ENCODE measurements at places on chromosomes 2 and 18.

- DNase-seq, result no peak
Measured at GRCh38 chr2:240339411-240340360, 95.8 kb upstream of the GPC1 start.

DNA sequence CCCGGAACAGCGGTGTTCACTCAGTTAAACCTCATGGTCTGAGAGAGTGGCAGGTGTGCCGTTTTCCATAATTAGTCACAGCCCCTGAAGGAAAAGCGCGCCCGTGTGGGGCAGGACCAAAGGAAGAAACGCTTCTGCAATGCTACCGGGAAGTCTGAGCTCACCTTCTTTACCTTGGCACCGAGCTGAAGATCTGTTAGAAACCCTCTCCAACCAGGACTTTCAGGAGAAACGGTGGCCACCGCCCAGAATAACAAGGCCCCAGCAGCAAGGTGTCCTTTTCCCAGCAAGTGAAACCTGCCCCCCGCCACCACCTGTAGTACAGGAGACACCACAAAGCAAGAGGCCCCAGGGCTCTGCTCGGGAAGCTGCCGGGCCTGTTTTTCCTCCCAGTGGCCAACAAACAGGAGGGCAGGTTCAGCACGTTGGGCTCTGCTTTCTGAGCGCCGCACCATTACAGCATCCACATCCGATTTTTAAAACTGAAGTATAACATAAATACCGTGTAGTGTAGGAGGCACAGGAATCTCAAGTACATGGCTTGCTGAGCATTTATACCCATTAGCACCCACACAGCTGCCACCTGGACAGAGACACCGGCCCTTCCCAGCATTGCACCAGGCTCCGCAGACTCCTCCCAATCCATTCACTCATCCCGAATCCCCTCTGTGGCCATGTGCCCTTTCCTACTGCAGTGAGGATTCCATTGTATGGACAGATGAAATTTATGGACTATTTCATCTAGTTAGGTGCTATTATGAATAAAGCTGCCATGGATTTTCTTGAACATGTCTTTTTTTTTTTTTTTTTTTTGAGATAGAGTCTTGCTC, 121.8 kb upstream of the RIOK3 start:
- DNase-seq, result no peak

GRCh38 chr2:127624756-127625571, 21.0 kb upstream of the GPR17 start:
- no peak for DNase-seq

DNA sequence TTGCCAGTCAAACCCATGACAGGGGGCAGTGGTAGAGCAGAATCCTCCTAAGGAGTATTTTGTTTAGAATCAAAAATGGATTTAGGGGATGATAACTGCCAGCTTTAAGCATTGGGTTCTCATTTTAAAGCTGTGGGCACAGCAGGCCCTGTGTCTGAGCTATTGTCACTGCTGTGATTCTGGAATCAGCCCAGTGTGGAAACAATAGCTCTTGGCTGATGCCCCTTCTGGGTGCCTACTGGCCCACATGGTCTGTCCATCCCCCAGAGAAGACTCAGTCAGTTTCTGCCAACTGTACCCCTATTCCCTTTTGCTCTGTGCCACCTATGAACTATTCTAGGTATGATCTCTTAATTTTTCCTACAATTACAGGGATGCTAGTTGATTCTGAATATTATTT, 91.7 kb upstream of the LRRTM1 start:
- no peak for DNase-seq

GRCh38 chr2:85913884-85914881, 25.4 kb upstream of the ST3GAL5 start:
- no peak for DNase-seq

DNA sequence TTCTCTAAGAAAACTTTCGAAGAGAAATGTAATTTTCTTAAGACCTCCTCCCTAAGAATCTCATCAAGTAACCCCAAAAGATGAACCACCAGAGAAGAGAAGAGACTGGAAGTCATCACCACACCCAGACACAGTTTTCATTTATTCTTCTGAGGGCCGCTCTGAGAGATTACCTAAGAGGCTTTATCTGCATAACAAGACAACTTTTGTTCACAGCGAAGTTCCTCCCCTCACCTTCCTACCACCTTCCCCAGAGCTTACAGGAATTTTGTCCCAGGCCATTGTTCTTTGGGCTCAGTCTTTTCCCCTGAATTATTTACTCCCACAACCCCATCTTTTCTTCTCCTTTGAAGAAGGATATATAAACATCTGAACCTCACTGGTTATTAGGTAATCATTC, 92.8 kb downstream of the AKAIN1 start:
- DNase-seq, result no peak

DNA sequence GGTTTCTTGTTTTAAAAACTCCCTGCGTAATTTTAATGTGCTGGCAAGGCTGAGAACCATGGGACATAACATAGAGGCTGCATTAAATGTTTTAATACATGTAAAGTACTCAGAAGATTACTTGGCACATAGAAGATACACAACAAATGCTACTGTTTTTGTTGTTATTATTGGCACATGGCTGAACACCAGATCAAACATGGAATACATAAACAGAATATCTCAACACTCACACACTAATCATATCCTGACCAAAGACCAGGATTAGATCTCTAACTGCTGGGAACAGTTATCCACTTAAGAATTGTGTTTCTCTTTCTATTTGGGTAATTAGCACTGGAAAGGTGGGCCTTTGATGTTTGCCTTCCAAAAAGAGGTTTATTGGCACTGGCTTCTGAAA, 69.3 kb downstream of the KCNE4 start:
- no peak for DNase-seq

DNA sequence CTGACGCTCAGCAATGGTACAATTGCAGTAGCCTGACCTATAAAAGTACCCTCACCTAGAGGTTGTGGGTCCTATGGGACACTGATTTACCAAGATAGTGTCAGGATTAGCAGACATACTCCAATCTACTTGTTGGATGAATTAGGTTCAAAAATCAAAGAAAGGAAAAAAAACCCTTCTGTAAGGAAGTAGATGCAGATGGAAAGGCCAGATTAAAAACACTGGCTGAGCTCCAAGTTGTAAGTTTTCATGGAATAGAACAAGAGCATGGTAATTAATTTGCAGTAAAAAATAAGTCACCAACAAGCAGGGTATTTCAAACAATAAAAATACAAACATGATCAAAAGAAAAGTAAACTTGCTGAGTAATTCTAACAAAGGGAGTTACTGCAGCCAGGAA, 26.4 kb downstream of the IDH1 start:
- no peak for DNase-seq

DNA sequence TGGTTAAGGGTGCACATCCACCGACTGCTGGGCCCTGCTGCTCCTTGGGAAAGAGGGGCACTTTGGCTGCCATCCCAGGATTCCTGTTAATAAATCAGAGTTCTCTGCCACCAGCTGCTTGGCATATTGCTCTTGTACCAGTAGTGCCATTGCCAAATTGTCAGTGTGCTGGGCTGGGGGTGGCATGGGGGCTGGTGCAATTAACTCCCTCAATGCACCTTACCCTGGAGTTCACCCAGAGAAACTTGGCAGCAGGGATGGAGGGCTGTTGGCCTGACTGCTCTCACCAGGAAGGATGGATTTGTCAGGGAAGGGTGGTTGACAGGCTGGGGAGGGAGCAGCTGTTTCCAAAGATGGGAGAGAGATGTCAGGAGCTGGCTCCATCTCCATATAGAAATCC, 94.6 kb upstream of the SKOR2 start:
- no peak for DNase-seq

DNA sequence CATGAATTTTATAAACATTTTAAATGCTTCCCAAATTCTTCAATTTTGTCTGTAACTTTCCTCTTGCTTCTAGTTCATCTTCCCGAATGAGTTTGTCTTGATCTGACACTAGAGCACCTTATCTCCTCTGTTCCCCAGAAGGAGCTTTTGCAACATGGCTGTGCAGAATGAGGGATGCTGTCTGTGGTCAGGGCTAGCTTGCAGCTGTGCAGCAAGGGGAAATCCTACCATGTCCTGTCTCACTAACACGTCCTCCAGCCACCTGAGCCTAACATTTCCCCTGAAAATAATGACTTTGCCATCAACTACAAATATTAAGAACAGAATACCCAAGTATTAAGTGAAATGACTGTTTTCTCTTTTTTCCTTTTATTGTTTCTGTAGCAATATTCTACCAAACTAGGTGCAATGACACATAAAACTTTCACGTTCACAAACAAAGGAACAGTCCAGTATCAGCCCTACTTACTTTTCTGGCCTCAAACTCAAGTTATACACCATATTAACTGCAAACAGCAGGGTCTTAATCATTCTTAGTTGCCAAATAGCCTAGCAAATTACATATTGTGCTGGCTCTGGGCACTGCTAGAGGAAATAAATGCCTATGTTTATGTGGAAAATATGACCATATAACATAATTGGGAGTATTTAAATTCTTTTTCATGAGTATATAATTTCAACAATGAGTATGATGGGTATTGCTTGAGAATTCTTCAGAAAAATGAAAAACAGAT, 423.3 kb downstream of the CMPK2 start:
- no peak for DNase-seq

DNA sequence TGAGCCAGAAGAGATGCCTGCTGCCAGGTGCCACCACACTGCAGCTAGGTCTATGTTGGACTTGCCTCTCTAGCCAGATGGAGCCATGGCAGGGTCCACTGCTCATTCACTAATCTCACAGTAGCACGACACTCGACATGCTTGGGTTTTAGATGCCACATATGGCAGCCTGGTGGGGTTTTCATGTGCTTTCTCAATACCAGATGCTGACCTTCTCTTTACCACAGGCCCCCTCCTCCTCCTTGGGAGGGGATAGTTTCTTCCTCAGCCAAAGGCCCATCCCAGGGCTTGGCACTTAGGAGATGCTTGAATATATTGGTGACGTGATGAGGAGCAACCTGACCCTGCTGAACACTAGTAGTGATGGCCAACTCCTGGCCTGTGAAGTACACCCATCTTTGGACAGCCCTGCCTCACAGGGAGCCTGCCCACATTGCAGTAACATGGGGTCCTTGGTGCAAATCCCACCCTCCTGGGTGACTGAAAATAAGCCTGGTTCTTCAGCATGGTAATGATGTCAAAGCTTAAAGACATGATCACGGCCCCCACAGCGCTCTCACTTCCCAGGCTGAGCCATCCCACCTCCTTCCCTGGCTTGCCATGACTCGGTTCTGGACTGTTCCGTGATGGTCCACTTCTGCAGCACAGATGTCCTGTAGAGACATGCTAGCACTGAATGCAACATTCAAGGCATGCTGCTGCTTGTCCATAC, 227.5 kb downstream of the SH3RF3 start:
- no peak for DNase-seq

DNA sequence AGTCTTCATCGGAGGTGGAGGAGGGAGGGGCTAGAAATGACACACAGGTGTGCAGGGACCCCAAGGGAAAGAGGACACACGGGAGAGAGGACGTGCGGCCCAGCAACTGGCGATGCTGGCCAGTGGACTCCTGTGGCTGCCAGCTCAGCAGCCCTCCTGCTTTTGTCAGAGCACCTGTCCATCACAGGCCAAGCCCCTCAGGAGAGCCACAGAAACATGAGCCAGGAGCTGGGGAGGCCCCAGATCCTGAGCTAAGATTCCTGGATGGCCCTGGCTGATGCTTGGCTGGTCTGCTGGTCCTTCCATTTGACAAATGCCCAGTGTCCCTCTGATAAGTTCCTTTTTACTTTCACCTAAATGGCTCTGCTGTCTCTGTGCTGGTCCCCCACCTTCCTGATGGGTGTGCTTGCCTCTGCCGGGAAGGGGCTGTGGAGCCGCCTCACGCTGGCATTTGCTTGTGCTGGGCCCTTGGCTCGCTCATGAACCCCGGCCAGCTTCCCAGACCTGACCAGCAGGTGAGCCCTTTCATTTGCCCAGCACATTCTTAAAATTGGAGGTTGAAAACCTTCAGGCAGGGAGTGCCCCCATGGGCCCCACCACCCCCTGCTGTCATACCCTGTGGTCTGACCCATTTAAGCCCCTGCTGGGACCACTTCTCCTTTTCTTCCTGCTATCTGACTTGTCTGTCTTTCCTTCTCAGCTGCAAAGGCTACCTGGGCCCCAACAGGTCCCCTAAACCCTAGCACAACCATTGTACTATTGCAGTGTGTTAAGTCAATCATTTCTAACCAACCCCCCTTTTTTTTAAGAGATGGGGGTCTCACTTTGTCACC, 37.3 kb downstream of the CYP27C1 start:
- no peak for DNase-seq

- no peak for DNase-seq
Measured at GRCh38 chr18:57771626-57772025, 31.5 kb downstream of the ATP8B1 start.

DNA sequence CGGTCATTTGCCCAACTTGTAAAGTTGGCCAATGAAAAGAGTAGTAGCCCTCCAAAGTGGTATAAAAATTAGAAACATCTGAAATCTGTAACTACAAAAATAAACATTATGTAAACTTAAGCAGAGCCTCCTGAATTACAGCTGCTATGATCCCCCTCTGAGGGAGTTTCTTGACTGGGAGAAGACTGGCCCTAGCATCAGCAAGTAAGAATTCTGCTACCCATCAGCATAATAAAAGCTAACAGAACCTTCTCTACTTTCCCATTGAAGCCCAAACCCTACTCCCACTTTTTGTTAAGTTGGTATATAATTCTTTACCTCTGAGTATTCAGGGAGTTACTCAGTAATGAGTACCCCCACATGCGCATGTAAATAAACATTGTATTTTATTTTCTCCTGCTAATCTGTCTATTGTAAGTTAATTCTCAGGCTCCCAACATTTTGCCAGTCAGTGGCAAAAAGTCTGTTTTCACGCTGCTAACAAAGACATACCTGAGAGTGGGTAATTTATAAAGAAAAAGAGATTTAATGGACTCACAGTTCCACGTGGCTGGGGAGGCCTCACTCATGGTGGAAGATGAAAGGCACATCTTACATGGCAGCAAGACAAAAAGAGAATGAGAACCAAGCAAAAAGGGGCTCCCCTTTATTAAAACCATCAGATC, 71.3 kb downstream of the MYL12B start:
- no peak for DNase-seq

GRCh38 chr2:229714736-229715541, 584 bp upstream of the DNER start:
- DNase-seq, result peak; percentile 26

DNA sequence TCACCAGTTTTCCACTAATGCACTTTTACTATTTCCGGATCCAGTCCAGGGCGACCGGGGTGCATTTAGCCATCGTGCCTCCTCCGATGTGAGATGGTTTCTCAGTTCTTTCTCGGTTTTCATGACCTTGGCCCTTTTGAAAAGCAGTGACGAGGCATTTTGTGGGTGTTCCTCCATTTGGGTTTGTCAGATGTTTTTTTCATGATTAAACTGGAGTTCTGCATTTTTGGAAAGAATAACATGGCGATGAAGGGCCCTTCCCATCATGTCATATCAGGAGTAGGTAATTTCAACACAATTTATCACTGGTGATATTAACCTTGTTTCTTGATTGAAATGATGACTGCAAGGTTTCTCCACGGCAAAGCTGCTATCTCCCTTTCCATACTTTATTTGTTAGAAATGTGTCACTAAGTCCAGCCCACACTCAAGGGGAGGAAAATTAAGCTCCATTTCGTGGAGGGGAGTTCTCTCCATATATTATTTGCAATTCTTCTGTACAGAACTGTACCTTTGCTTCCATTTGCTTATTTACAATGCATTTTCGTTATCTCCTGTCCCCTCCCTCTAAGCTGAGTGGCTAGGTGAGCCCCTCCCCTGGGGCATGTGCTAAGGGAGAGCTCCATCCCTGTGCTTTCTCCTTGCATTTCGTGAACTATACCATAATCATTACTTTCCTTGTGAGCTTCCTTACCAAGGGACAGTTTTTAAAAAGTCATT, 8.9 kb upstream of the KLF11 start:
- DNase-seq, result no peak

- DNase-seq, result no peak
Measured at GRCh38 chr2:35973737-35974132, 381.8 kb upstream of the CRIM1 start.

- no peak for DNase-seq
Measured at GRCh38 chr2:26818972-26819371, 29.0 kb upstream of the DPYSL5 start.
